Activated gamma-delta T cell treated with anti-CD3 and anti-CD28 coated beads, Interleukin-2, amount 50 U/mL, for 16 hours (primary cell): ENCODE measurements at places on chromosomes 11 and 22.

DNA sequence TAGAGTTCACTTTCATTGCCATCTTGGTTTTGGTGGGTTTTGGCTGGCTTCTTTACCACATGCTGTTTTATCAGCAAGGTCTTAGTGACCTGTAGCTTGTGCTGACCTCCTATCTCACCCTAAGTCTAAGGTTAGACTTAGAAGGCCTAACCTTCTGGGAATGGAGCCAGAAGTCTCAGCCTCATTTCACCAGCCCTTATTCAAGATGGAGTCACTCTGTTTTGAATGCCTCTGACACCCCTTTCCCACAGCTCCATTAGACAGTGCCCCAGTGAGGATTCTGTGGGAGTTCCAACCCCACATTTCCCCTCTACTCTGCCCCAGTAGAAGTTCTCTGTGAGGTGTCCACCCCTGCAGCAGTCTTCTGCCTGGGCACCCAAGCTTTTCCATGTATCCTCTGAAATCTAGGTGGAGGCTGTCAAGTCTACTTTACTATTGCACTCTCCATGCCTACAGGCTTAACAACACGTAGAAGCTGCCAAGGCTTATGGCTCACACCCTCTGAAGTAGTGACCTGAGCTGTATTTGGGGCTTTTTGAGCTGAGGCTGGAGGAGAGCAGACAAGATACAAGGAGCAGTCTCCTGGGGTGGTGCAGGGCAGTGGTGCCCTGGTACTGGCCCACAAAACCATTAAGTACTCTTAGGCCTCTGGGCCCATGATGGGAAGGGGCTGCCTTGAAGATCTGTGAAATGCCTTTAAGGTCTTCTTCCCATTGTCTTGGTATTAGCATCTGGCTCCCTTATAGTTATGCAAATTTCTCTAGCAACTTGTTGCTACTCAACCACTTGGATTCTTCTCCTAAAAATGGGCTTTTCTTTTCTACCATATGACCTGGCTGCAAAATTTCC, 65.9 kb upstream of the SC5D start:
- DNase-seq = no peak

GRCh38 chr11:85749287-85749834, 61.6 kb downstream of the SYTL2 start:
- no peak for DNase-seq

DNA sequence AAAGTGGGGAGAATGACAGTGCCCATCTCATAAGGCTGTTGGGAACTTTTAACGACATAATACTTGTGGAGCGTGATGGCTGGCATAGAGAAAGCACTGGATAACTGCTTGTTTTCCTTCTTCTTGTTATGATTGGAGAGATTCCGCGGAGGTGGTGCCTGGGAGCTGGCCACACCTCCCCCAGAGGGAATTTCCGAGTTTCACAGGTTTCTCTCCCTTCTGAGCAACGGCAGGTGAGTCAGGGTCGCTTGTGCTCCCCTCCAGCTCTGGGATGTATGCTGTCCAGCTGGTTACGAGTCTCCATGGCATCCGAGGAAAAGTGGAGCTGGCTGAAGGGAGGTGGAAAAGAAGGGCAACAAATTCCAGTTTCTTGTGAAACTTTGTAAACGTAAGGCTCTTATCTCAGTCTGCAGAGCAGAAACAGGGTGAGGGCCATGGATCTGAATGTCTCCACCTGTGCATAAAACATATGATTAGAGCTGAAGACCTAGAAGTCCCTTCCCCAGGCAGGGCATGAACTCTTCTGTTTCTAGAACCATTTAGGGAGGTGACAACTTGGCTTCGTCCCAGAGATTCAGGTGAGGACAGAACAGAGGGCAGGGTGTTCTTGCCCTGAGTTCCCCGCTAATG, 10.0 kb upstream of the PLET1 start:
- DNase-seq = no peak

DNA sequence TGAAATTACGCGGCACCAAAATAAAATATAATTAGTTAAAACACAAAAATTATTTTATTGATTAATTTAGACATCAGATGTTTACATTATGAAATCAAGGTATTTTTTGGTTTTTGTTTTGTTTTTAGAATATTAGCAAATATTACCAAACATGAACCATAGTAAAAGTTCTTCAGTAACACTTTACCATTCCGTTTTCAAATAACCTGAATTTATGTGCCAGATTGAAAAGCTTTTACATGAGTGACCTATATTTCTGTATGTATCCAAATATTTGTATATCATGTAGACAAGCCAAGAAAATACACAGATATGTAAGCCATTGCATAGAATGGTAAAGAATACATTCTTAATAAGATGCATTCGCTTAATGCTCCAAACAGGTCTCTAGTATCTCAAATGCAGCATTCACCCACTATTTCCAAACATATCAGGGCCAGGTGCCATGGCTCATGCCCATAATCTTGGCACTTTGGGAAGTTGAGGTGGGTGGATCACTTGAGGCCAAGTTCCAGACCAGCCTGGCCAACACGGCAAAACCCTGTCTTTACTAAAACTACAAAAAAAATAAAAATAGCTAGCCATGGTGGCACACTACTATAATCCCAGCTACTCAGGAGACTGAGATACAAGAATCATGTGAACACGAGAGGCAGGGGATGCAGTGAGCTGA, 102.4 kb upstream of the SERPIND1 start:
- DNase-seq = no peak

GRCh38 chr22:46479046-46479445, 58.4 kb downstream of the CELSR1 start:
- no peak for DNase-seq

GRCh38 chr22:47406180-47406834, 643.9 kb downstream of the TBC1D22A start:
- DNase-seq = no peak

DNA sequence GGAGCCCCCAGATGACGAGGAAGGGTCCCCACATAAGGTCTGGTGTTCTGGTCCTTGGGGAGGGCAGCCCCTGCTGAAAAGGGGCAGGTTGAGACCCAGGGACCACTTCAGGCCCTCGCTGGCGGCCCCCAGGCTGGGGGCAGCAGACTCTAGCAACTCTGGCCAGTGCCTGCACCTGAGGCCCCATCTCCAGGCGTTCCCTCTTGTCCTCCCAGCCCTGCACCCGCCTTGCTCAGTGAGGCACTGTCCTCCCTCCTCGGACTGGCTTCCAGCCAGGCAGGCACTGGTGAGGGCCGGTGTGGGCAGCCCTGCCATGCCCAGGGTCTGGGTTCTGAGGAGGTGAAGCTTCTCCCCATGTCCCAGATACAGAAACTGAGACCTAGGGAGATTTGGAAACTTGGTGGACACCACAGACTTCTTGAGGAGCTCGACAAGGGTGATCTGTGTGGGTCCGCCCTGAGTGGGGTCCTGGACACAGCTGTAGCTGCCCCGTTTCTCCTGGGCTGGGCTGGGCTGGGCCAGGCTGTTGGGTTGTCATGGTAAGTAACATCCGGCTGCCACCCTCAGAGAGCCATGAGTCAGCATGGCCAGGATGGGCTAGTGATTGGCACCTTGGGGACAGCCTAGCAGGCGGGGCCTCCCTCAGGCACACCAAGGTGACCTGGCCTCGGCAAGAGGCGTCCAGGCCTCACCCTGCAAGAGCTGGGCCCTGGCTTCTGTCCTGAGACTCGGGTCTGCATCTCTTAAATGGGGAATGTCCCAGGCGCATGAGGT, 11.1 kb upstream of the PHLDA2 start:
- no peak for DNase-seq

DNA sequence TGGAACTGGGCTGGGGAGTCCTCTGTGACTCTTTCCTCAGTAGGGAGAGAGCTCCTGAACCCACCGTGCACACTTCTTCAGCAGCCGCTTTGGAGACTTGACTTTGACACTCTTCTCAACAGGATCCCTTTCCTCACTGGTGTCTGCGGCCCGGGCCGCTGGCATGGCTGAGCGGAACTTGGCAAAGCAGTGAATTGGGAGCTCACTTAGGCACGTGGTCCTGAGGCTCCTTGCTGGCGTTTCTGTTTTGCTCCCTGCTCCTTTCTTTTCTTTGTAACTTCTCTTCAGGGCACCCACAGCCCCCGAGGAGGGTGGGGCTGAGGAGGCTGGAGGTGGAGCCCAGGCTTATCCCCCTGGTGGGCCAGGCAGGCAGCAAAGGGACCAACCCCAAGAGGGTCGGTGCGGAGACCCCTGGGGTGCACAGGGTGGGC, 8.4 kb upstream of the KCNQ1OT1 start:
- DNase-seq = no peak

DNA sequence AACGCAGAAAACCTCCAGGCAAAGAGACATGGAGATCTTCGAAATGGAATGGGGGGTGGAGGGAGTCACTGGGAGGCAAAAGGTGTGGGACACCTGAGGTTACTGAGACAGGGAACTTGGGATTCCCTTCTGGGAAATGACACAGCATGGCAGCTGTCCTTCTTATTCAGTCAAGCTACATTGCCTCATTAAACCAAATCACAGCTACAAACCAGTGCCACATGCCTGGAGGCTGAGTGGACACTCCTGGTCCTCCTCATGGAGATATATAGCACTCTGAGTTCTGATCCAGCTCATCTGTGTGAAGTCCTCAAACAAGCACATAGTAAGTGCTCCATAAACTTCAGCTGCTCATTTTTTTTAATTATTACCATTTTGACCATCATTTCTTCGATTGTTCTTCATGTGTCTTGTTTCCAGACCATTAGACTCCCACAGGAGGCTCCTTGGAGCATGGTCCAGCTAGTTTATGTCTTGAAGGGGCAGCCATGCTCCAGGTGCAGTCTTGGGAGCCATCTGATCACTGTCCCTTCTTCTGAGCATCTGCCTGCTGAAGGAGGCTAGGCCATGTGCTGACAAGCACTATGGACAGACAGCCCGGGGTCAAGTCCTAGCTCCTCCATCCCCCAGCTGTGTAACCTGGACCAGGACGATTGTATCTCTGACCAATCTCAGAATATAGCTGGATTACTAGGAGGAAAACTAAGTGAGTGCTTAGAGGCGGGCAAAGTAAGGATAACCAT, 9.7 kb upstream of the FXYD2 start:
- DNase-seq = no peak
